HEK293T (cell line): ENCODE measurements at places on chromosomes 1 and 21.

- no peak for DNase-seq
Measured at GRCh38 chr1:25503551-25504426, 39.6 kb upstream of the LDLRAP1 start.

DNA sequence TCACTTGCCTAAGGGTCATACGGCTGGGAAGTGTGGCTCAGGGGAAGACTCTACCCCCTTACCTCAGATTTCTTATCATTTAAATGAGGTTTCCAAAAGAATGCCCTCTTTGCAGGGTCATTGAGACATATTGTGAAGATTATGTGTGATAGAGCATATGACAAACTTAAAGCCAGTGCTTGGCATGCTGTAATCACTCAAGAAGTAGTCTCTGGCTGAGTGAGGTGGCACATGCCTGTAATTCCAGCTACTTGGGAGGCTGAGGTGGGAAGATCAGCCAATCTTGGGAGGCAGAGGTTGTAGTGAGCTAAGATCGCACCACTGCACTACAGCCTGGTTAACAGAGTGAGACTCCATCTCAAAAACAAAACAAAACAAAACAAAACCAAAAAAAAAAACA is 7.5 kb upstream of the LDLRAD2 start:
- no peak for DNase-seq

DNA sequence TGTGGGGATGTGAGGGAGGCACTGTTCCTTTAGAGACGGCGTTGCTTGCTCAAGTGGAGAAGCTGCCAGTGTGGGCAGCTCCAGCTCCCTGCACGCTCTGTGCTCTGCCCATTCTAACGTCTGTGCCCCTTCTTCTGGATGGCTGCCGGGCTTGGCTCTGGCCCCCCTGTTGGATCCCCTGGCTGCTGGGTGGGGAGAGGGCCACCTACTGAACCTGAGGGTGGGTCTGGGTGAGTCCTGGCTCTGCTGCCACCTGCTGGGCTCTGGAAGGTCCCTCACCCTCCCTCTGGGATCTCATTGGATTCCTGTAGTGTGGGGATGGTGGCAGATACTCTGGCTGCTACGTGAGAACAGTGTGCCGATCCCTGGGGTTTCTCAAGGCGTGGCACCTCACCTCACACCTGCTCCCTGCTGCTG is 5.0 kb downstream of the PFKL start:
- peak; percentile 69 for DNase-seq

DNA sequence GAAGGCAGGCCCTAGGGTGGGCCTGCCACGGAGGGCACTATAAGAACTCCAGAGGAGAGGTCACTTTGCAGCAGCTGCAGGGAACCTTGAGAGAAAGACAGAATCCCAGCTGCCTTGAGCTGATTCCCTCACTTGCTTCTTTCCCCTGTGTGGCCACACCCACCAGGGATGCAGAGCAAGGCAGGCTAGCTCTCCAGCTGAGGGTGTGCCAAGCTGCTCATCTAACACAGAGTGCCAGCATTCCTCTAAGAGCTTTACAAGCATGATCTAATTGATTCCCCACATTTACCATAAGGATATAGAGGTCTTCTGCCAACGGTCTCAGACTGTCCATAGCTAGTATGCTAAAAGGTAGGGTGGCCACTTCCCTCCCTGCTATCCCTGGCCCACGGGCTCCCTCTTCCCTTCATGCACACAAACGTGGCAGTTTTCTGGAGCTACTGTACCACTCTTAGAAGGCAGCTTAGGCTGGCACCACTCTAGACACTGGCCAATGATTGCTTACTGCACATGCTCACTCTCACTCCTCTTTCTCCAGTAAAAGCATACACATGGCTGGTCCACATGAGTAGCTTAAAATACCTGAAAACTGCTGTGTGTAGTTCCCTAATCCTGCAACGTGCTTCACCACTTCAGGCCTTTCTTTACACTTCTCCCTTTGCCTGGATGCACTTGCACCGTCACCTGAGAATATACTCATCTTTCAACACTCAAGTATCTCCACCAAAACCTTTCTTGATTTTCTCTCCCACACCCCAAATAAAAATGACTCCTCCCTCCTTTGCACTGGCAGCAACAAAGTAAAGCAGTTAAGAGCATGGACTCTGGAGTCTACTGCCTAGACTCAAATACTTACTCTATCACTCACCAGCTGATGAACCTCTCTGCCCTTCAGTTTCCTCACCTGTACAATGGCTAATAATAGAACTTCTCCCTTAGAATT is 57.7 kb downstream of the DMAP1 start:
- DNase-seq, result no peak

DNA sequence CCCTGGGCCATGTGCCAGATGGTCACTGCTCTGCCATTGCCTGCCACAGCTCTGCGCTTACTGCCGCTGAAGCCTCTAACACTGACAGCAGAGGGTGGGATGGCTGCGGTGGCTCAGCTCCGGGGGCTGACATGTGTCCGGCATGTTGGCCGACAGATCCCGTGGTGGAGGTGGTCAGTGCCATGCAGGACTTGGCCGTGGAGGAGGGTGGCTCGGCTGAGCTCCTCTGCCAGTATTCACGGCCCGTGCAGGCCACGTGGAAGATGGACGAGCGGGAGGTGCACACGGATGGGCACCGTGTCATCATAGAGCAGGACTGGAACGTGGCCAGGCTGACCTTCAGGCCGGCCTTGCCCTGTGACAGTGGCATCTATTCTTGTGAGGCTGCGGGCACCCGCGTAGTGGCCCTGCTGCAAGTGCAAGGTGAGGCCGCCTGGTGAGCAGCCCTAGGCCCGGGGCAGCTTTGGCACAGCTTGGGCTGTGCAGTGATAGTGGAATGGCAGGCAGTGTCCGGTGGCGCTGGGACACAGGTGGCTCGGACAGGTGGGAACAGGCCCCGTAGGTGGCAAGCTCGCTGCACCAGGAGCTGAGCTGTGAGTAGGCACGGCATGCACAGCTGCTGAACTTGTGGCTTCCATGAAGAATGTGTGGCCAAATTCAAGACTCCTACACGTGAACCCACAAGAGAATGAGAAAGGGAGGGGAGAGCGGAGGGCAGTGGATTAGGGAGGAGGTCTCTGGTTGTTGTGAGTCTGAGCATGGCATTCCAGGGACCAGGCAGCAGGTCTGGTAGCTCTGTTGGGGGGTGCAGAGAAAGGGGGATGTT is 91.8 kb downstream of the TRIM11 start:
- no peak for DNase-seq

GRCh38 chr21:42129300-42130266 is 58.5 kb downstream of the UMODL1 start:
- no peak for DNase-seq

- DNase-seq, result no peak
Measured at GRCh38 chr21:34724857-34725195, 56.0 kb downstream of the CLIC6 start.

DNA sequence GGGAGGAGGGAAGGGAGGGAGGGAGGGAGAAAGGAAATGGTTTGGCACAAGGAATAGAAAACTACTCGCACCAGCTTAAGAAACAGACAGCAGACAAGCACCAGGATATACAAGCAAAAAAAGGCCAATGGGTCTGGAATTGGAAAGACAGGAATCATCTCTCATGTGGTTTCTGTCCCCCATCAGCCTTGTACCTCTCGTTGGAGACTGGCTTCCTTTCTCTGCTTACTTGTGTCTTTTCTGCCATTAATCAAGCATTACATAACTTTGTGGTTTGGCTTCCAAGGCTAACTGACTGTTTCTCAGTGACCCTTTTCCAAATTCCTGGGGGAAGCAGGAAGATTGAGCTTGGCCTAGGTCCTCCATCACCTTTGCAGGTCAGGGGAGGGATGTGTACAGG is 11.8 kb upstream of the RALGPS2 start:
- no peak for DNase-seq

DNA sequence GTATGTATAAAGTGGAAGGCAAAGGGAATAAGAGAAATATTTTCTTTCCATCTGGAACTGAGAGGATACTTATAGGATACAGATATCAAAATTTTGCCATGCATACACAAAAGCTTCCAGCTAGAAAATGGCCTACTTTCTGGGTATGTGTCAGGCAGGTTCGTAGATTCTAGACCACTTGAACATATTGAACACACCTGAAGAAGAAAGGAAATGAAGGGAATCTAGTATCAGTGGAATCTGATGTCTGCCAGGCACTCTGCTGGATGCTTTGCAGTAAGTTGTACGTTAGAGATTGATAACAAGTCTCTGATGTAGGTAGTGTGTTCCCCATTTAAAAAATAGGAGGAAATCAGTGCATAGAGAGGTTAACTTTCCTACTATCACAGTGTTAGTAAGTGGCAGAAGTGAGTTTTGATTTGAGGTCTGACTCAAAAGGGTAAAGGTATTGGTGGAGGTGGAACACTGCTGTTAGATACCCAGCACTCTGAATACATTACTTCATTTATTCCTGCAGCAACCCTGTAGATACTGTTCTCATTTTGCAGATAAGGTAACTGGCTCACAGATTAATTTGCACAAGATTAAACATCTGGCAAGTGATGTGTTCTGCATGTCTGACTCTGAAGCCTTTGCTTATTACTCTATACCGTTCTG is 3.0 kb downstream of the CAMSAP2 start:
- no peak for DNase-seq

GRCh38 chr1:224867715-224868114 is 61.8 kb upstream of the DNAH14 start:
- DNase-seq, result no peak

DNA sequence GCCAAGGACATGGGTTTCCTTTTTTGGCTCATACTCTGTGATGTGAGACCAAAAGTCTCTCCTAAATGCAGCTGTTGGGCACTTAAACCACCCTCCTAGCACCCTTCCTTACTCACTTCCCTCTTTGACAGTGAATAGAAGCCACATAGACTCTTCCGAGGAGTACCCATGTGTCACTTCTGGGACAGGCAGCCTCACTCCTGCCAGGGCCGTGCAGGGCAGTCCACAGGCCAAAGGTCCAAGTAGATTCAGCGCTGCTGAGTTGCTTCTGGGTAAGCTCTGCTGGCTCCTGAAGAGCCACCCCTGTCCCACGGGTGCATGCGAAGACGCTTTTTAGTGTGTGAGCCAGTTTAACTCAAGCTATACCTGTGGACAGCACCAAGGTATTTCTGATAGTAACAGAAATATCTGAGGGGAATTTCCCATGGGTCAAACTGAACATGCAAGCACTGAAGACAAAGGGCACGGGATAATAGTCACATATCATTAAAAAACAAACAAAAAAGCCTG is 36.8 kb upstream of the BMP8B start:
- no peak for DNase-seq

- no peak for DNase-seq
Measured at GRCh38 chr1:158026651-158027050, 33.2 kb downstream of the KIRREL1 start.

DNA sequence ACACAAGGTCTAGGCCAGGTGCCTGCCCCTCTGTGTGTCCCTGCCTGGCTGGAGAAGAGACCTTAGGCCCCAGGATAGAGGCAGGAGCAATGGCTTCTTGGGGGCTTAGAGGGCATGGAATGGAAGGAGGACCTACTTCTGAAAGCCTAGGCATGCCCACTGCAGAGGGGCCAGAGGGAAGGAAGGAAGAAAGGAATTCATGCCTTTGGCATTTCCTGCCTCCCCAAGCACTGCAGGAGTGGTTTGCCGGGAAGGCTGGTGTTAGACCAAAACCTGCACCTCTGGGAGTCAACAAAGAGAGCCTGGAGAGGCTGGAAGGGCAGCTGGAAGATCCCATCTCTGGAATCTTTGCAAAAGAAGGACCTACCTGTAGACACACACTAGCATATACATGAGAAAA is 50.7 kb upstream of the KCNE2 start:
- no peak for DNase-seq

DNA sequence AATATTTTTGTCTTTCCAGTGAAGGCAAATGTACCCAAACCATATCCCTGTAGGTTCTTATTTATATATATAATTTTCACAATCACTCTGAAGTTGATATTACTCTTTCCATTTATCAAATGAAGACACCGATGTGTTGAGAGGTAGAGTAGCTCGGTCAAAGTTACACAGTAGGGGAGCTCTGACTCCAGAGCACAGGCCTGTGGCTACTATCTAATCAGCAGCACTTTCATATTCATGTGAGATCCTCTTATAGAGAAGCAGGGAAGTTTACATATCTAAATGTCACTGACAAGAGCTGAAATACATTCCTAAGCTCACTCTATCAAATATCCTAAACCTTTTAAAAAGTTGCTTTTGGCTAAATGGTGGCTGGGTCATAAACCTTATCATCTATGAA is 241.1 kb upstream of the B3GALT2 start:
- DNase-seq, result no peak

DNA sequence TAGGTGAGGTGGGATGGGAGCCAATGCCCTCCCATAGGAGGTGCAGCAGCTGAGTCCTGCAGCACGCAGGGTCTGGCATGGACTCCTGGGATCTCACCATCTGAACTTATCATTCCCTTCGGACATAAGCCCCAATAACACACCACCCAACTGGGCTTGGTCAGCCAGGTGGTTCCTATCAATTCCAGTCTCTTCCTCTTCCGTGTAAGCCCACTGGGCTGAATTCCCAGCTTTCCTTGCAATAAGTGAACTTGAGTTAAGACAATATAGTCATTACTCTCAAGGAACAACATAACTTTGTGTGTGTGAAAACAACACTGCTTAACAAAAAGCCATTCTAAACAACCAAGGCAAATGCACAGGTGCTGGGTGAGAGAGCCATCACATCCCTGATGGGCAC is 86.6 kb upstream of the EDN2 start:
- no peak for DNase-seq

DNA sequence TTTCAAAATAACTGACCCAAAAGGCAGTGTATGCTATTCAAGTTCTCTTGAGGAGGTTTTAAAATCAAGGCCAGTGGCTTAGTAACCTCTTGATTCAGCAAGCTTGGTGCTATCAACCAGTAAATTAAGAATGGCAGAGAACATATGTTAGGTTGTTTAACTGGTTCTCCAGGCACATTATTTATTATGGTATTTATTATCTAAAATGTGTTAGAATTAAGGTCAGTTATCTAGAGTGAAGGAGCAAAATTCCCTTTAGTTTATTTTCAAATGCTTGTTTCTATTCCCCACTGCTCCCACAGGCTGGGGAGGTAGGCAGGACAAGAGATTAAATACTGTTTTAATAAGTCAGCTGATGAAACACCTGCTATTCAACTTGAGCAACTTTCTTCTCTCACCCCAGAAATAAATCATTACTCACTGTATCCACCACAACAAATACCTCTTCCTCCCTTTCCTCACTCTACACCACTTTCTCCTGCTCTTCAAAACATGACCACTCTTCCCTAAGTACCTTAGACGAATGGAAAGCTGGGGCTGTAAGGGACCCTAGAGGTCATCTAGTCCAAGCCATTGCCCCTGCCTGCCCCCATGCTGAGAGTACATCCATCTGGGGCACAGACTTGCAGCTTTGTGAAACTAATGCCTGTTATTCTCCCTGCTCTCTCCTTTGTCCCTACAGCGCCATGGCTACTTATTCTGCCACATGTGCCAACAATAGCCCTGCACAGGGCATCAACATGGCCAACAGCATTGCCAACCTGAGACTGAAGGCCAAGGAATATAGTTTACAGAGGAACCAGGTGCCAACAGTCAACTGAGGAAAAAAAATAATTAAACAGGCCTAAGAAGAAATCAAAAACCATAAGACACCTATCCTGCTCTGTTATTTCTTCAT is 71.7 kb downstream of the PRRX1 start:
- no peak for DNase-seq

DNA sequence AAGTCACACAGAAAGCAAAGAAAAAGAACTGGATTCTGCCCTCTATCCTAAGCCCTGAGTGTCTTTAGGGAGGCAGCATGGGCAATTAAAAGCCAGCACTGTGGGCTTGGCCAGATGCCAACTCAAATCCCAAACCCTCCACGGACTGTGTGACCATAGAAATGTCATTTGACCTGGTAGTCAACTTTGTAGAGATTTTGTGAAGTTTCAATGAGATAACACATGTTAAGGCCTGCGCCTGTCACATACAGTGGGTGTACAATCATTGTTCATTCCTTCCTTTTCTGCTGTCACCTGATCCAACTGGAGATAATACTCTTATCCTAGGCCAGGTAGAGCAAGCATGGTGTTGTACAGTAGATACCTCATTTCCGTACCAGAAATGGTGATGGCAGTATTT is 54.2 kb downstream of the TMEM53 start:
- no peak for DNase-seq
